ENCODE measurements at places on chromosomes 5 and 9.

DNA sequence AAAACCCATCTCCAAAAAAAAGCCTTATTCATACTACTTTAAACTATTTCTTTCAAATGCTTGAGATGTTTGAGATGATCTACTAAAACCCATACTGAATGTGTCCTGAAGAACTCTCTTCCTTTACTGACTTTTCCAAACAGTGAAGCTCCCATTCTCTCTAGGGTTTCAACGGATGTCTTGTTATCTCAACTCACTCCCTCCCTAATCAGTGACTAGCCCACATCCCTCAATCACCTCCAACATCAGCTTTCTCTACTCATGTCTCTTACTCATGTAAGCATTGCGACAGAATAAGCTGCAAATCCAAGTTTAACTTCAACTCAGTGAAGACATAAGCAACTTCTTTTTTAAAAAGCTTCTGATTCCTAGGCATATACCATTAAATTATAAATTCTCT lies 42.1 kb downstream of the WDR41 start:
- no peak for DNase-seq

DNA sequence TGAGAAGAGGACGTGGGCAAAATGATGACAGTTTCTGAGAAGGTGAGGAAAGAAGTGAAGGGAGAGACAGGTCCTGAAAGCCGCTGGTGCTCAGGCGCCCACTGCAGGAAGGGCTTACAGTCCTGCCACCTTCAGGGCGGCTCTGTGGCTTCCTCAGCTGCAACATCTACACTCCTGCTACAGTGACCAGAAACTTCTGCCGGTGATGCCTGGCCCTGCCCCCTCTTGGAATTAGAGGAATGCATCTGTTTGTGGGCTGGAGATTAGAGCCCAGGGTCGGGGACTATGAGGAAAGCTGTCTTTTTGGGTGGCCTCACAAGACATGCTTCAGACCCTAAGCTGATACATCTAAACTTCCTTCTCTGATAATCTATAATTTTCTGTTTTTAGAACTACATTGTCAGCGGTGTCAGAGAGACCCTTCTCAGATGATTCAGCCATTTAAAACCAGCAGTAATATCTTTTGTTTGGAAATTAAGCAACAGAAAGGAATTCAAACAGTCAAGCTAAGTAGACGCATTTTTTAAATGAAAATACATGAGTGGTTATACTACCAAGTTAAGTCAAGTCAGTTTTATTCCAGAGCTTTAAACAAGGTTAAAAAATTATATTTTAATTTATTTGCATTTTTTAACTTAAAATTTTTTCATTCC lies 30.4 kb downstream of the PRDM6 start:
- peak; percentile 20 for DNase-seq

DNA sequence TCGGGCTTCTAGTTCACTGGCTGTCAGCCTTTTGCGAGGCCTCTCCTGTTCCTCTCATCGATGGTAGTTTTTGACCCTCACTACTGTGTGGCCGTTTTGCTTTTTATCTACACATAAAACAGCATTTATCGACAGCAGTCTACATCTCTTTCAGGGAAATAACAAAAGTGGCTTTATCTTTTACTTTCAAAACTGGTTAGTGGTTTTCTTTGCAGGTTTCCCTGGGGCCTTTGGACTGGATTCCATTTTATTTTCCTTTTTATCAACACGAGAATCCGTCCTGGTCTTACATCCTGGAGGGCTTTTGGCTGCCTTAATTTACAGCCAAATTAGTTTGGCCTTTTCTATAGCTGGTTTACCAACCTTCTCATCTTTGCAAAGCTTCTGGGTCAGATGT lies 793 bp upstream of the PKD2L2 start:
- no peak for DNase-seq

- no peak for DNase-seq
Measured at GRCh38 chr9:75967556-75967955, 77.1 kb downstream of the PCSK5 start.

- peak; percentile 79 for DNase-seq
Measured at GRCh38 chr5:151093476-151093889, 12.6 kb upstream of the TNIP1 start.

DNA sequence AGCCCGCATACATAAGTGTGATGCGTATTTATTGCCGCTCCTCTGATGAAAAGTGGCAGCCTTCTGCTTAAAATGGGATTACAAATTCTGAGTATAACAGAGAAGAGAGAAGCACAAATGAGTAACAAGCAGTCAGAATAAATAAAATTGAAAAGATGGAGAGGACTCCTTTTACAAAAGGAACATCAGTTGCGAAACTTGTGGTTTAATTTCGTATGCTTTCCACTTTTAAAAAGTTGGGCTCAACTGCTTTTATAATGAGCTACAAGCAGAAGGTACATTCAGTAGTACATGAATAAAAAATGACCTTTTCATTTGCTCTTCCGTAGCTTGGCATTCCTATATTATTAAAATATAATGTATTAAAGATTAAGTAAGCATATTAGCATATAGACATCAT lies 320.0 kb downstream of the FBXL17 start:
- DNase-seq: peak; percentile 16

- DNase-seq: no peak
Measured at GRCh38 chr5:157993201-157993600, 134.3 kb upstream of the CLINT1 start.

DNA sequence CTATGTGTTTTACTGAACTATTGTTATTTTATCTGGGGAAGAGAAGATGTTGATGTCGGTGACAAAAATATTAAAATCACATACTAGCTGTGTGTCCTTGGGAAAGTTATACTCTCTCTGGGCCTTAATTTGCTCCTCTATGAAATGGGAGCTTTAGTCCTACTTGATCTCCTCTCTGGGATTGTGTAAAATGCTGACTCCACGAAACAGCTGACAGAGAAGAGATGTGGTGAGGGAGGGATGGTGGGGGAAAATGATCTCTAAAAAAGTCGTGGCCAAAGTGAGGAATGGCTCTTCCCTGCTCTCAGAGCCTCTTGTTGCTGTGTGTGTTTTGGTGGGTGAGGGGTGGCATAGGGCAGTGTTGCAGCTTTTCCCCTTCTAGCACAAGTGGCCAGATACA lies 173.7 kb downstream of the MELK start:
- DNase-seq: no peak

DNA sequence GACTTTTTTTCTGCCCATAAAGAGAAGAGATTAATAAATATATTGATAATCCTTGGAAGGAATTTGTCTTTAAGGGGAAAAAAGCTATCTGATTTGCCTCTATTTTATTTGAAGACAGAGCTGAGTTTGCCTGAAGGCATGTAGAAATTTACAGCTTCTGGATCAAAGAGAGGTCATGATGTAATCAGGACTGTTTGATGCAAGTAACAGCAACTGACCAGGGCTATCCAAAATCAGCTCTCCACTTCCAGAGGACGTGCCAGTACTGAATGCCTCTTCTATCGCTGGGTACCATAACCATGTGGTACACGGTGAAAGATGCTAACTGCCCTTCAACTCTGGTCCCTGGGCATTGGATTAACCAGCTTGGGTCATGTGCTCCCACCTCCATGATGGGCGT lies 90.6 kb downstream of the ZFAND5 start:
- DNase-seq: no peak

DNA sequence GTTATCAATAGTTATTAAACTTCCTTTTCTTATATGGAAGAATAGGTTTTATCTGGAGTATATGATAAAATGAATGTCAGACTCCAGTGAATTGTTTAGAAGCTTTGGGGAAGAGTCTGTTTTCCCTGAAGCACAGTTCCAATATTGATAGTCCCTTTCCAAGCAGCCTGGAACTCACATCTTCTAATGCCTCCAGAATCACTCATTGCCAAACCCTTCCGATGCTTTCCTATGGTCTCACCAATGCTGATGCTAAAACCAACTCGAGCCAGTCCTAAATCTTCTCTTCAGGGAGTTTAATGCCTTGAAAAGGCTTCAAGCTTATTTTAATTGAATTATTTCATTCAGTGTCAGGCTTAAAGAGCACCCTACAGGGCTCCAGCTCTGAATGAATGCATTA lies 121.2 kb downstream of the PTTG1 start:
- DNase-seq: no peak
